ENCODE measurements at places on chromosomes 11 and 22. TPM values are rescaled to one million over a fixed set of nuclear protein-coding genes. Genes with fewer than 3 reads are reported as not detected.

SLC22A8 gene
- not detected for total RNA-seq

DNA sequence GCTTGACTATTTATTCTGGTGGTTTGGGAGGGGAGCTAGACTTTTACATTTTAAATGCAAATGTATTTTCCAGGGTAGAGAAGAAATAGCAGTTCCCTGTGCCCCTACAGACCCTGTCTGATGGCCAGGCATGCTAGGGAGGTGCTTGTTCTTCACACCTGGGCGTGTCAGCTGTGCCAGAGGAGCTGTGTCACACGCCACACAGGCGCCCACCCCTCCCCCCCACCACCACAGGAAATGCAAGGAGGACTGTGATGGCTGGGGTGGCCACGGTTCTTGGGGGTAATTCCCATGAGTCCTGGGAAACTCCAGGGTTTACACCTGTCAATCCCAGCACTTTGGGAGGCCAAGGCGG is 82.2 kb downstream of the FLI1 start:
- no peaks in the 10 kb centered on the region for H3K27me3 ChIP-seq
- DNase-seq, result peak; percentile 35
- peaks cover 90% of the 10 kb centered on the region for H3K36me3 ChIP-seq
- H3K27ac ChIP-seq, result peak overlapping the region; percentile 30

DYNC2H1 gene
- total RNA-seq, result 3.0 TPM

PRG2 gene
- 0.68 TPM for total RNA-seq

GRCh38 chr22:38135133-38135706 is 24.7 kb upstream of the BAIAP2L2 start:
- H3K4me3 ChIP-seq, result no peak overlapping the region
- peaks cover 15% of the 10 kb centered on the region for H3K36me3 ChIP-seq
- no peak for DNase-seq

RIBC2 gene
- 7.8 TPM for total RNA-seq
